ENCODE measurements at places on chromosomes 1 and 21.

DNA sequence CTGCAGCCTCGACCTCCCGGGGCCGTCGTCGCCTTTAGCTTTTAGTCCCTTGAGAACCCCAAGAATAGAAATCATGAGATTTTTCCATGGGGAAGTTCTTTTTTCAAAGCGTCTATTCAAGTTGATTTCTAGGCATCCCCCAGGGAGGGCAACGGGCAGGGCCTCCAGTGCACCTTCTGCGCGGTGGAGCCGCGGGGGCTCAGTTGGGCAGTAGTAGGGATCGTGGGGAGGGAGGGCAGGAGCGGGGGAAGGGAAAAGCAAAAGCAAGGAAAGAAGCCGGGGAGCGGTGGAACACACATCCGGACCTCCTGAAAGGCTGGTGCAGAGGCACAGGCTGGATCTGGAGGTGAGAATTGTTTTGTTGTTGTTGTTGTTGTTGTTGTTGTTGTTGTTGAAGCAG lies 103.4 kb downstream of the PPIAL4G start:
- no peak for DNase-seq

- no peak for DNase-seq
Measured at GRCh38 chr1:41751804-41752513, 166.8 kb downstream of the HIVEP3 start.

- no peak for DNase-seq
Measured at GRCh38 chr1:209655411-209656231, 3.4 kb upstream of the LAMB3 start.

DNA sequence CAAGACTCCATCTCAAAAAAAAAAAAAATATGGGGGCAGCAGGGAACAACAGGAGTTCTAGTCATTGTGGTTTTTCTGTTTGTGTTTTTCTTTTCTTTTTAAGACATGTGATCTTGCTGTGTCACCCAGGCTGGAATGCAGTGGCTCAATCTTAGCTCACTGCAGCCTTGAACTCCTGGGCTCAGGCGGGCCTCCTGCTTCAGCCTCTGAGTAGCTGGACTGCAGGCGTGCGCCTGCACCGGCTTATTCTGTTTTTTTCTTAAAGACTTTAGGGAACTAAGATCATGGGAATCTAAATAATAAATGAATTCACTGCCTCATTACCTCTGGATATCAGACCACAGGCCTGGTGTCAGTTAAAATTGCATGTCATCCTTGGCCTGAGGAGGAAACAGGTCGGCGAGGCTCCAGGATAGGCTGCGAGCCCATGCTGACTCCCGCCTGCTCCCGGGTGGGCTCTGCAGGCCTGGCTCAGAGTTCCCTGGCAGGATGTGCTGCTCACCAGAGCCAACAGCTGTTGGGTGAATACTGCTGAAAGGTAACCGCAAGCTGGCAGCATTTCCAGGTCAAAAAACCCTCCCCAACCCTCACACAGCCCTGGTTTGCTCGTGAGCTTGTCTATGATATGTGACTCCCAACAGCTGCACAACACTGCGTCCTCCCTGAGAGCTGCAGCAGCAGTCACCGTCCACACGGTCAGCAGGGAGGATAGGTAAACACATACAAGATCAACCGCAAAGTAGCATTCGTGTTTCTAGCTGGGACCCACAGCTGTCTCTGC lies 58.1 kb downstream of the SCCPDH start:
- DNase-seq: no peak

GRCh38 chr1:225498549-225499136 lies 70.8 kb upstream of the LBR start:
- no peak for DNase-seq
